CD4-positive, alpha-beta T cell treated with Interferon gamma for 1 hour (primary cell): ENCODE measurements at places on chromosomes 2 and 18.

DNA sequence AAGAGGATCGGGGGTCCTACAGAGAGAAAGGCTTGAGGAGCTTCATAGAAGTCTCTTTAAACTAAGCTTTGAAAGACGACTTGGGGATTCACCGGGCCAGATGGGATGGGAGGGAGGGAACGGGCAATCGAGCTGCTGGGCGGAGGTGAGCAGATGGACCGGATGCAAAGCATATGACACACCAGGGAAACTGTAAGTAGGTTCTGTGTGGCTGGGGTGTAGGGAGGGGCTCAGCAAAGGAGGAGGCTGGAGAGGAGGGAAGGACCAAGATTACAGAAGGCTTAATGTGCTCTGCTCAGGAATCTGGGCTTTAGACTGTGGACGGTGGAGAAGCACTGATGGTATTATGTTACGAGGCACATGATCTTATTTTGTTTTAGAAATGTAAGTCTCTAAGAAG, 131.5 kb downstream of the MAIP1 start:
- no peak for DNase-seq

DNA sequence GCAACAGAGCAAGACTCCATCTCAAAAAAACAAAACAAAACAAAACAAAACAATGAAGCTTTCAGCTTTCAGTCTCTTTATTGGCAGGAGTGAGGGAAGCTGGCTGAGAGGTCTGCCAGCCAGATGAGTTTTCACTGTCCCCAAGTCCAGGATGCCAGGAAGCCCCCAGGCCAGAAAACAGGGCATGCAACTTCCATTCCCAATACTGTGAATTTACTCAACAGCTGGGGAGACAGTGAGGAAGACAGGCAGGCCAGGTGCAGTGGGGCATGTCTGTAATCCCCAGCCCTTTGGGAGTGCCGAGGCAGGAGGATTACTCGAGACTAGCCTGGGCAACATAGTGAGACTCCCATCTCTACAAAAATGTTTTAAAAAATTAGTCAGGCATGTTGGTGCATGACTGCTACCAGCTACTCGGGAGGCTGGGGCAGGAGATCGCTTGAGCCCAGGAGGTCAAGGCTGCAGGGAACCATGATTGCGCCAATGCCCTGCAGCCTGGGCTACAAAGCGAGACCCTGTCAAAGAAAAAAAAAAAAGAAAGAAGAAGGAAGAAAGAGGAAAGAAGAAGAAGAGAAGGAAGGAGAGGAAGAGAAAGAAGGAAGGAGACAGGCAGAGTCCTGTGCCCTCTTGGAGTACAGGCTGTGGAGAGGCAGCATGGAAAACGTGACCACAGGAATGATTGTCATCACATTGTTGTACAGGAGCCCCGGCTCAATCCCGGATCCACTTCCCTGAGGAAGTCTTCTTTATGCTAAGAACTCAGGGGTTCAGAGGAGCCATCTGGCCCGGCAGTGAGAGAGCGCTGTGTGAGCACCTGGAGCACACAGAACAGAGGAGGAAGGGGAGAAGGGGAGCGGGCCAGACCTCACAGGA, 29.2 kb upstream of the POMC start:
- no peak for DNase-seq

- DNase-seq: peak; percentile 30
Observed at GRCh38 chr2:24421668-24422067, 61.3 kb upstream of the ITSN2 start.

- DNase-seq: no peak
Observed at GRCh38 chr2:72603481-72603880, 222.4 kb downstream of the EXOC6B start.

DNA sequence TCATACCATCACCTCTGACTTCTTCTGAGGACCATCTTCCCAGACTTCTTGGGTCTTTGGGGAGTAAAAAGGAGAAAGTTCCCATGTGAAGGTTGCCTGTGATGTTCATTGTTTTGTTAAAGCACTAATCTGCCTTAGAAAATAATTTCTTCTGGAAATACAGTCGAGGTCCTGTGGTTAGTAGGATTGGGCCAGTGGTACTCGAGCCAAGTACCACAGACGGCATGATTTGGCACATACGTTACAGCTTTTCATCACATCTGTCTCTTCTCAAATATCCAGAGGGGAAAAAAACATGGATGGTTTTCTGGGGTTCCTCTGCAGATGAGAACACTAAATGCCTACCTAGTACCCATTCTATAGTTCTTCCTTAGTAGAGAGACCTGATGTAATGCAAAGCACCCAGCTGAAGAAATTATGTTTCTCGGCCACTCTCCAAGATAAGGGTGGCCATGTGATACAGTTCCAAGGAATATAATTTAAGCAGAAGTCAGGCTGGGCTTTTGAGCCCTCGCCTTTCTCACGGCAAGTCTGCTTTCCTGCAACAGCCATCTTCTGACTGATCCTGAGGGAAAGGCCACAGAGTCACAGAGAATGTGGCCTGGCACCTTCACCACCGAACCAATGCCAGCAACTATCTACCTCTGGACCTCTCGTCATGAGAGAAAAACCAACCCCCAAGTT, 161.0 kb downstream of the RNF152 start:
- DNase-seq: no peak

DNA sequence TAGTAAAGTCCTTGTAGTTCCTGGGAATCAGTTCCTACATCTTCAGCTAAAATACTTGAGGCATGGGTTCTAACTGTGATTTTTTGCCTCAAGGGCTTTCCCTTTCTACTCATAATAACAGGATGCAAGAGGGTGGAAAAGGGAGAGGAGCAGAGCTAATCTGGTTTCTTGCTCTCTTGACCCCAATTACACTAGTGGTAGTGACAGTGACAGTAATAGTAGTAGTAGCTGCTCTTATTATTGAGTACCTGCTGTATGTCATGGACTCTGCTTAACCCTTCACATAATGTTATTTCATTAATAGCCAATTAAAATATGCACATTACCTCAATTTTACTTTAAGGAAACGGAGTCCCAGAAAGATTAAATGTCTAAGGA, 214.8 kb upstream of the HNRNPA3 start:
- DNase-seq: no peak

DNA sequence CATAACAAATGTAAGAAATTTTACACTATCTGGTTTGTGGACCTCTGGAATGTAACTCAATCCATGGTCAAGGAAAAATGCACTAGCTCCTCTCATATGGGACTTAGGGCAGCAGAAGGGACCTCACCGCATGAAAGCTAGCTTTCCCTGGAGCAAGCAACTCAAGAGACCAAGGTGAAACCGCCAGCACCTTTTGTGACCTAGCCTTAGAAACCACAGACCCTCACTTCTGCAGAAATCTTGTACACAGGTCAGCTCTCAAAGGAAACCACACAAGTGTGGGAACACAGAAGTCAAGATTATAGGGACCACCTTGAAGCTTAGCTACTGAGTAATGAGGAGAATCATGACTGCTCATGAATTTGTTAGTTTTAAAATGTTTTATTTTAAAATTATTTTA, 222.5 kb downstream of the DLGAP1 start:
- DNase-seq: no peak

GRCh38 chr18:69538849-69539248, 138.2 kb downstream of the DOK6 start:
- no peak for DNase-seq

GRCh38 chr2:73708527-73708926, 28.6 kb downstream of the TPRKB start:
- no peak for DNase-seq

DNA sequence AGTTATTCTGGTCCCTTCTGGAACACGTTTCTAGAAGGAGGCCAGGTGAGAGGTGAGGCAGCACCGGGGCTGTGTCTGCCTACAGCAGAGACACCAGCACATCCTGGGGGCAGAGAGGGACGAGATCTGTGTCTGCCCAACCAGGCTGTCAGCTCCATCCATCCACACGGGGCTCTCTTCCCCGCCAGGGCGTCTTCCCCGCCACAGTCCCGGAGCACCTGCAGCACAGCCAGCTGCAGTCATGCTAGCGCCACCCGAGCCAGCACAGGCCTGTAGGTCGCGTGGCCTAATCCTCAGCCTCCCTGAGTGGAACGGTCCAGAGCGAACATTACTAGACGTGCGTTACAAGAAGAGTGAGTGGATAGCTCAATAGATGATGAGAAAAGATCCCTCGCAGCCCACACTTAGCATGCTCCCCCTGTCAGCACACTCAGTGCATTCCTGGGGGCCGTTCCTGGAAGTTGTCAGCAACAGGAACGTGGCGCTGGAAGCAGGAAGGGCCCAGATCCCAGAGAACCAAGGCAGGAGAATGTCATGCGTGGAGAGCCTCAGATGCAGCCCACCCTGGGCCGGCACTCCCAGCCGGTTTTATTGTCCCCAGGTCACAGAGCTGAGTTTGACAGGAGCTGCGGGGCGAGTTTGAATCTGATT, 179.0 kb downstream of the TWIST2 start:
- no peak for DNase-seq
